ENCODE measurements at places on chromosomes 12 and 14. TPM values are rescaled to one million over a fixed set of nuclear protein-coding genes. Genes with fewer than 3 reads are reported as not detected.

DNA sequence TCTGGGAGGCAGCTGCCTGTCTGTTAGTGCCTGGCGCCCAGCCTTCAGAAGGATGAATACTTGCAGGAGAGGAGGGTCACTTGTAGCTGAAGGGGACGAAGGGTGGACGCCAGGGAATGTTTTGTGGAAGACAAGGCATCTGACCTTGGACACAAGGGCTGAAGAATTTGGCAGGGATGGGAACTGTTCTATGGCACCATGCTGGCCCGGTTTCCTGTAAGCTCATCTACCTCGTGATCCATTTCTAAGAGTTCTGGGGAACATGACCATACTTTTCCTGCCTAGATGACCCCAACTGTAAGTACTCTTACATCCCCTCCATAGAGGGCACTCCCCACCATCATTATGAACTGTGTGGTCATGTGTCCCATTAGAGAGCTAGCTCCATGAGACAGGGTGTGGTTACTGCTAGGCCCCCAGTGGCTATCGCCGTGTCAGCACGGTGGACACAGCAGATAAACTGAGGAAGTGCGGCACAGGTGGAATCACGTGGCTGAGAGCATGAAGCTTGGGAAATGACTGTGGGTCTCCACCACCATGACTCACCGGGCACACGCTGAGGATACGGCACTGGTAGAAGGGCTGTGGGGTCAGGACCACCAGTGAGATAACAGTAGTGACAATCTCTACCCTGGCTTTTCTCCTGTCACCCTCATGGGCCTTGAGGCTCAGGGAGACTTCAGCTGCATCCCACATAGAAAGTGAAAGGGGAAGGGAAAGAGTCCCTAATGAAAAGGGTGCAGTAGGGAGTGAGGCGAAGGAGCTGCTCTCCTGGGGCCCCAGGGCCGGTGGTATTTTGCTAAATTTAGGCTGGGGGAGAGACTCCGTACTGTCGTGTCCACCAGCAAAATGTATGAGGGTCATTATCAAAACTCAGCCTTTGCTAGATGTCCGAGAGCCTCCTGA, 252.6 kb downstream of the FOXN3 start:
- DNase-seq = no peak

DNA sequence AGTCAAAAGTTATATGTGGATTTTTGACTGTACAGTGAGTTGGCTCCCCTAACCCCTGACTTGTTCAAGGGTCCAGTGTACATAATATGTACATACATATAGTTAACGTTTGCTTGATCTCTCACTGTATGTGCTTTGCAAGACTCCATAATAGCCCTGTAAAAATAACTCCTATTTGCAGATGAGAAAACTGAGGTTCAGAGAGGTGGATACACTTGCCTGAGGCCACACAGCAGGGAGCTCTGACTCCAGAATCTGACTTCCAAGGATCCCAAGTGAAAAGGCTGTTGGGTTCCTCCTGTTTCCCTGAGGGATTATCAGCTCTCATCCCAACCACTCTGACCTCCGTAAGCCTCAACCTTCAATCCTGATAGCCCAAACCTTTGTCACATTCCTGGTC, 41.7 kb downstream of the CMKLR1 start:
- no peak for DNase-seq

GRCh38 chr14:93112891-93113677, 2.6 kb downstream of the ITPK1 start:
- DNase-seq = peak; percentile 92

Gene ACOT2
- total RNA-seq = 23.5 TPM

DNA sequence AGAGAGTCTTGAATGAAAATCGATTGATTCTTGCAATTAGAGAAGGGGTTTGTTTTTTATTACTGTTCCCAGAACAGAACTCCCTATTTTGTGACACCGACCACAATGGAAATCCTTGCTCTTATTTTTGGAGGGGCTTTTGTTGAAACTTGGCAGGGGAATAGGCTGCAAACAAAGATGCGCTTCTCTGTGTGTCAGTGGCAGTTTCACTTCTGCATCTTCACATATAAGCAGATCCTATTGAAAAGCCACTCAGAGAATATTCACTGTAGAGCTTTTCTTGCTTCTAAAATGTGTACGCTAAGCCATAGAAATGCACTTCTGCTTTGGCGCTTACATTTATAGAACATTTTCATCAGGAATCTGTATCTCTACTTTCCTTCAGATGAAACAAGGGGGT, 1822.4 kb upstream of the SEL1L start:
- DNase-seq = no peak

DNA sequence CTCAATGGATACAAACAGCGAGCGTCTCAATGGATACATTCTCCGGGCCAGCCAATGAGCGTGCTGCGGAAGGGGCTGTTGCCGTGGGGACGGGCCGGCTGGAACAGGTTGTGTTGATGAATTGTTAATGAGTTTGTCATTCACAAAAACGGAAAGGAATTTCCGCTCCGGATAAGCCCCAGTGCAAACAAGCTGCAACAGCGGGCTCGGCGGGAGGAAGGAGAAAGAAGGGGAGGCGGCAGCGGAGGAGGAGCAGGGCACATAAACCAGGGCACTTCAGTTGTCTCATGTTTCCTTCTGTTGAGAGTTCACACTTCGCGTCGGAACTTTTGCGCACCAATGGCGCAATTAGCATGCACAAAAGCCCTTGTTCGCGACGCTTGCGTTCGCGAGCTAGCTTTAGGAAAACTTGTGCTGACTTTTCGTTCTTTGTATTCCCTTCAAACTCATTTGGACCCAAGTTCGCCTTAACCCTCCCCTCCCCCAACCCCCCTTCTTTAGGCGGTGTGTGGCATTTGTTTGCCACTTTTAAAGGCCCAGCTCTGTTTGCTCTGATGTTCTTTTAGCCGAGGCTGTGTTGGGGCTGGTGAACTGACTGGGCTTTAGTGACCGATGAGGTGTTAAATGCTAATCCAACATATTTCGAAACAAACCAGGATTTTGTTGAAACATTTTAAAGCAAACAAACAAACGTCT, at the start of gene DUSP6:
DUSP6 (minus strand) TSS at position 10 of the 696 bp plus-strand sequence. CDS start 462 bp downstream, outside the sequence.
- DNase-seq = peak; percentile 96

GRCh38 chr14:74308695-74309094, 6.0 kb upstream of the ABCD4 start:
- DNase-seq = no peak

DNA sequence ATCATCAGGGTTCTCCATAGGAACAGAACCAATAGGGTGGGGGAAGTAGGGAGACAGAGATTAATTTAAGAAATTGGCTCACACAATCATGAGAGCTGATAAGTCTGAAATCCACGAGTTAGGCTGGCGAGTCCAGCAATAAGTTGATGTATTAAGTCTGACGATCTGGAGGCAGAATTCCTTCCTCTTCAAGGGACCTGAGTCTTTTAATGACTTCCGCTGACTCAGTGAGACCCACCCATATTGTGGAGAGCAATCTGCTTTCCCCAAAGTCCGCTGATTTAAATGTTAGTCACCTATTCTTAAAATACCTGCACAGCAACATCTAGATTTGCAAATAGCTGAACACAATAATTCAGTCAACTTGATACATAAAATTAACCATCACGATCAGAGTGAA, 97.8 kb downstream of the SPTSSA start:
- DNase-seq = no peak

All from sciatic nerve (tissue), 2 donors.